Activated CD4-positive, alpha-beta T cell treated with anti-CD3 and anti-CD28 coated beads for 24 hours (primary cell): ENCODE measurements at places on chromosomes 3 and 15.

GRCh38 chr3:101184111-101184510, 136.3 kb downstream of the IMPG2 start:
- no peak for DNase-seq

DNA sequence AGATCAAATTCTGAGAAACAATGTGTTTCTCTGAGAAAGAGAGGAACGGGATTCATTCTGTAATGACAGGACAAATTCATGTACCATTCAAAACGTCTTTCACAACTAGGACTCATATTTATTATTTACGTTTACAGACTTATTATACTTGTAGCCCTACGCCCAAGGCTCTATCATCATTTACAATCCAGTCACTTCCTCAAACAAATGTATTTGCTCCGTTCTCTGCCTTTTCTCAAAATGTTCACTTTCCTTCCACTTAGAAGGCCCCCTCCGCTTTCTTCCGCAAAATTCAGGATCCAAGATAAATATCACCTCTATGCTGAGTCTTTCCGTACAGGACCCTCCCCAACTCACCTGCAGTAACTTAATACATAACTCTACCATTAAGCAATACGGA, 745 bp downstream of the RSL24D1 start:
- DNase-seq: no peak

GRCh38 chr3:49017971-49018706, at the start of gene DALRD3:
TSS of gene DALRD3 (minus strand) at chr3:49018580. CDS start at chr3:49018564, 16 bp downstream.
- no peak for DNase-seq

DNA sequence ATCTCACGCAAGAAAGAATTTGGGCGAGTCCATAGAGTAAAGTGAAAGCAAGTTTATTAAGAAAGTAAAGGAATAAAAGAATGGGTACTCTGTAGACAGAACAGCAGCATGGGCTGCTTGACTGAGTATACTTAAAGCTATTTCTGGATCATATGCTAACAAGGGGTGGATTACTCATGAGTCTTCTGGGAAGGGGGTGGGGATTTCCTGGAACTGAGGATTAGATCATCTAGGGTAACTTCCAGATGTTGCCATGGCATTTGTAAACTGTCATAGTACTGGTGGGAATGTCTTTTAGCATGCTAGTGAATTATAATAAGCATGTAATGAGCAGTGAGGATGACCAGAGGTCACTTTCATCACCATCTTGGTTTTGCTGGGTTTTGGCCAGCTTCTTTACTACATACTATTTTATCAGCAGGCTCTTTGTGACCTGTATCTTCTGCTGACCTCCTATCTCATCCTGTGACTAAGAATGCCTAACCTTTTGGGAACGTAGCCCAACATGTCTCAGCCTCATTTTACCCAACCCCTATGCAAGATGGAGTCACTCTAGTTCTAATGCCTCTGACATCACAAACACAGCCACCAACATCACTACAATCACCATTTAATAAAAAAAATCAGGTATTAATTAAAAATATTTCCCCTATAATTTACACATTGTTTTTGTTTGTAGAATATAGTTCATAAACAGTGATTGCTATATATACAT, 890.7 kb upstream of the EPHA6 start:
- no peak for DNase-seq

DNA sequence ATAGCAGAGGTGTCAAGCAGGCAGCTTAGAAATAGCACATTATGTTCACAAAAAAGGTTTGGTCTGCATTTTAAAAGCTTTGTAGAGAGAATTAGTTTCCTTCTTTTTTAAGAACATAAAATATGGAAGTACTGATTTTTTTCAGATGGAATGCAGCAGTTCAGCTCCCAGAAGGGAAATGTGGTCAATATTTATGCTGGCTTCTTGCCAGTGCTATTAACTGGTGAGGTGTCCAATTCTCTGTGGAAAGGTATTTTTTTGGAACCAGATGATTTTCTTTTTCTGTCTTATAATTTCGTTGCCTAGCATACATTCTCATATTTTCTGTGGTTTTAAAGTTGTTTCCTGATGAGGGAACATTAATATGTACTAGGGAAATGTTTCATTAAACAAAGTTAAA, 211.4 kb upstream of the ZNF385D start:
- no peak for DNase-seq

GRCh38 chr15:69288531-69289341, 10.0 kb upstream of the PAQR5 start:
- DNase-seq: no peak

DNA sequence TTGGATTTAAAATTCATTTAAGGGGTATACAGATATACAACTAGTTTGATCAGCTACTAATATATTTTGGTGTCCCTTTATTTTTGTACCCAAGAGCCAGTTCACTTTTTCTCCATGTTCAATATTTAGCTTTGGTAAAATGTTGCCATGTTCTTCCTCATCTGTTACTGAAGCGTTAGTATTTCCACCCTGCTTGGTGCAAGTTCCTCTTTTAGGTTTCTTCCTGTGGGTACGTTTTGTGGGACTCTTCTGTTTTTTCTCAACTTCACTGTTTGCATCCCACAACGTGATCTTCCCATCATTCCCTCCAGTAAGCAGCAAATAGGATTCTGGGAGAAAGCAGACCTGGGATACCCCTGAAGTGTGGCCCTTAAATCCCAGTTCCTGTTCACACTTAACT, 14.1 kb downstream of the WDR53 start:
- DNase-seq: no peak

DNA sequence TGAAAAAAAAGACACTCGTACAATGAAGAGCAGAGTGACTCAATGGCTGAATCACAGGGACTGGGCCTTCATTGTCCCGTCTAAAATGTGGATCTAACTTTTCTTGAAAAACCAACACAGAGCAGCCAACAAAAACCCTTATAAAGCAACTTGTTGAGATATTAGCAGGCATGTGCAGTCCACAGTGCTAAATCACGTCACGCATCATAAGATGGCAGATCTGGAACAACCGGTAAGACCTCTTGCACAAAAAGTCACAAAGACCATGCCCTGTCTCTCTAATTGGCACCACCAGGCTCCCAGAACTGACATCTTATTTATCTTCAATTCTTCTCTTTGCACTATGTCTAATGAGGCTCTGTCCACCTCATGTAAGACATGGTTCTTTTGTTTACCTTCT, 177.0 kb downstream of the MAGI1 start:
- no peak for DNase-seq

GRCh38 chr15:101010781-101011180, 91.6 kb downstream of the LRRK1 start:
- no peak for DNase-seq

DNA sequence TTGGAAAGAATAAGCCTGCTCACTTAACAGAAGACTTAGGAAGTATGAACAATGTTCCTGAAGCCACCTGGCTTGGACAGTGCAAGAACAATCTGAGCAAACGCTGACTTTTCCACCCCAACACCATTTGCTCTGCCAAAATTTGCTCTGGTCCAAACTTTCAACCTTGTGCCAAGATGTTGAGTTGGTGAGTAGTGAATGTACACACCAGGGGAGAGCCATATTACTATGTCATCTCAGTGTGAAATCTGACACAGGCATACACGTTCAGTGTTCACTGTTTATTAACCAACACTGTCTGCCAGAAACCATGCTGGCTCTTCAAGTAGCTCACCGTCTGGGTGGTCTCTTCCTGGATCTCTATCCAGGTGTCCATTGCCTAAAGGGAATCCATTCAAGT, 152.9 kb upstream of the LPP start:
- no peak for DNase-seq
